ENCODE measurements at places on chromosomes 7 and 10. TPM values are rescaled to one million over a fixed set of nuclear protein-coding genes. Genes with fewer than 3 reads are reported as not detected.

The ZNF804B gene
- total RNA-seq: 6.3 TPM

The USP6NL gene
- total RNA-seq: 35.7 TPM

The C7orf25 gene
- total RNA-seq: 13.9 TPM

The SLC13A1 gene
- not detected for total RNA-seq

The ACBD5 gene
- 58.5 TPM for total RNA-seq

The AKR1C8 gene
- 0.27 TPM for total RNA-seq

The FFAR4 gene
- total RNA-seq: not detected

All from camera-type eye (tissue), 1 donor.